Fibroblast of skin of left quadriceps (primary cell): ENCODE measurements at places on chromosomes 1 and 21.

DNA sequence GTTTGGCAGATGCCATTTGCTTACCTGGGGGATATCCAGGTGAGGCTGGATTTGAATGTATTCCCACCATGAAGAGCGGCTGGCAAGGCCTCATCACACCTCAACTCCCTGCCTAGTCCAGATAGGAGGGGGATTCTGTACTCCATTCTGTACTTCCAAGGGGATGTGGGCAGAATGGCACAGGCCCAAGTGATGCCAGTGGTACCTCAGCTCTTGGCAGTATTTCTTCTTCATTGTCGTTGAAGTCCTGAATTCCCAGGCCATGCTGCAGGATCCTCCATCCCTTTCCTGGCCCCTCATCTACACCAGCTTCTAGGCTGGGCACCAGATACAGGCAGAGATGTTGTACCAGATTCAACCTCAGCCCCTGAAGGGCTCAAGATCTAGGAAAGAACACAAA lies 47.9 kb downstream of the KLHDC7A start:
- no peak for DNase-seq

DNA sequence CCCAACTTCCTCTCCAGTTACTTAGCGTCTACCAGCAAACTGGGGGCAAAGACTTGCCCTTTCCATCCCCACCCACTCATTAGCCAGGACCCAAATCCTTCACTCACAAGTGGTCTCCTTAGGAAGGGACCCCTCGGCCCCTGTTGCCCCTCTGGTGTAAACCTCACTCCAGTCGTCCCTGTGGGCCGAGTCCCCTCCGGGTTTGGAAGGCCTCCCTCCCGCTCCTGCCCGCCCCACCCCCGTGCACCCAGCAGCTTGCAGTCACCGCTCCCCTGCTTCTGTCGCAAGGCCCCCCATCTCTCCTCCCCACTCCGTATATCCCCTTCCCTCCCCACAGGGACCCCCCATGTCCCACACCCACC lies 1.2 kb downstream of the EFHD2 start:
- no peak for DNase-seq

GRCh38 chr1:154720328-154721297 lies 112.6 kb upstream of the ADAR start:
- DNase-seq: no peak

- DNase-seq: no peak
Observed at GRCh38 chr1:236773919-236774318, 21.2 kb upstream of the MTR start.

GRCh38 chr1:59926381-59927123 lies at the start of gene CYP2J2:
TSS of gene CYP2J2 (minus strand) at chr1:59926773. CDS start at chr1:59926746, 27 bp downstream.
- no peak for DNase-seq

- no peak for DNase-seq
Observed at GRCh38 chr21:31932470-31932764, 59.6 kb downstream of the HUNK start.

- no peak for DNase-seq
Observed at GRCh38 chr1:206534552-206534951, 27.2 kb downstream of the RASSF5 start.

DNA sequence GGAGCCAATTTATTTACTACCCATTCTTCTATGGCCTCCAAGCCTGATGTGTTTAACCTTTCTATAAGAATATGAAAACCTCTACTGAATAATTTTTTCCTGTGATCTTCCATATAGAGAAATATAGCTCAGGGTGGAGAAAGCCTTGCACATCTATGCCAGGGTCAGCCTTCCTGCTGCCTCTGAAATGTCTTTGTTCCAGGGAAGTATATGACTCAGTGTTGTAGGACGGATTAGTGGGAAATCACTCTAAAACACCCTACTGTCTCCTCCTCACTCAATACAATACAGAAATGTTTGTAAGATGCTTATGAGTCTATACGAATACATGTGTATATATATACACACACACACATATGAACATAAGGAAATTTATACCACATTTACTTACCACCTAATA lies 1044.9 kb downstream of the BRINP3 start:
- no peak for DNase-seq

- DNase-seq: no peak
Observed at GRCh38 chr1:110878993-110879392, 6.0 kb downstream of the CD53 start.

DNA sequence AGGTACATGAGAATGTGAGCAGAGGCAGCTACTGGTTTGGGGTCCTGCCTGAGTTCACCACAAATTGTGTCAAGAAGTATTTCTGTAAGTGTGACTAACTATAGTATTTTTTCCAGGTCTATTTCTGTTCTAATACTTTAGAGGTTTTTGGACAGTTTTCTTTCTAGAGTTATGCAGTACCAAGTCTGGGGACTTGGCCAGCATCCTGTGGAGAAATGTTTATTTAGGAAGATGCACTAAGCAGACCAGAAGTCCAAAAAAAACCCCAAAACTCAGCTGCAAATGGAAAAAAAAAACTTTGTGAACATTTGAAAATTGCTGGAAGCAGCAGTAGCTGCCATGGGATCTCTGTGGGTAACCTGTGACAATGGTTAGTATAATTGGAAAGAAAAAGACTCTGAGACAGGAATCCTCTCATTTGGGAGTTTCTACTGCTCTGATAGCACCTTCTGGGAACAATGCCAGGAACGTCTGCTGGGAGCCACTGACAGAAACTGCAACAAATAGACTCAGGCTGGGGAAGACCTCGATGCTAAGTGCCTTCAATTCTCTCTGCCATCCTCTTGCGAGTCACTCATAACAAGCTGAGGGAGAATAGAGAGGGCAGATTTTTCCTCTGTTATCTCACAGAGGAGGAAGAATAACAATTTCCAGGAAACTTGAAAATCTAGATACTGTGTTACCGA lies 37.6 kb downstream of the OR10R2 start:
- DNase-seq: no peak

DNA sequence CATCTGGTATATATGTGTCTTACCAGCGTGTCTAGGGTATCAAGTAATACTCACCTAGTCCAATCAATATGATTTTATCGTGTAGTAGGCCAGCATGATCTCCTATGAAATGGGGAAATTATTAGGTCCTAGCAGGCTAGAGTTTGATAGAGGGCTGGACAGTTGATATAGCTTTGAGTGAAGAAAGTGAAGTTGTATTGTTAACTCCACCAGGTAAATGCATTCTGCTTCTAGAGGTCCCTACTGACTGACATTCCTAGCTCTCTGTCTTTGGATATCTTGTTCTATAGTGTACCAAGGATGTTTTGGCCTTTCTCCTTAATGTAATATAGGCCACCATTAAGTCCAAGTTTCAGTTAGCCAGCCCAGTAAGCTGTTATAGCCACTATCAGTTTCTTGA lies 97.4 kb downstream of the EBNA1BP2 start:
- no peak for DNase-seq

DNA sequence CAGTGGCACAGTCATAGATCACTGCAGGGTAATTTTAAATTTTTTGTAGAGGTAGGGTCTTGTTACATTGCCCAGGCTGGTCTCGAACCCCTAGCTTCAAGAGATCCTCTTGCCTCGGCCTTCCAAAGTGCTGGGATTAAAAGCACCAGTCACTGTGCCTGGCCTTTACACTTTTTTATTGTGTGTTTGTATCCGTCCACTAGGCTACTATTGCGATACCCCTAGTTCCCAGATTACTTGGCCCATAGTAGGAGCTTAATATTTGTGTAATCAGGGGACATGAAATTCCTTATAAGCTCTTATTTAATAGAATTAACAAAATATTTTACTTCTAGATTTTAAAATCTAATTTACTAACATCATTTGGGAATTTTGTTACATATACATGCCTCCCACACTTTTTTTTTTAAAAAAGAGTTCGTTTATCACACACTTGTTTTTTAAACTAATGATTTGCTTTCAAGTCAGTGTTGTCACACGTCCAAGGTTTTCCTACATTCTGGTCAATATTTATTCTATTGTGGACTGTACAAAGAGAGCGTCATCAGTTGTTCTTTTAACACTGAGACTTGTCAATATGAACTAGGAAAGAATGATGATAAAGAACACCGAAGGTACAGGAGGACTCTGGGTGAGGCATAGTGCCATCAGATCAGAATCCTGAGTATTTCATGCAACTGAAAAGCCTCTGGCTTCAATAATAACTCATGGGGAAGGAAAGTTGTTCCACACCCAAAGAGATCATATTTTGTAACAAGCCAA lies 63.7 kb downstream of the LEPR start:
- no peak for DNase-seq

- no peak for DNase-seq
Observed at GRCh38 chr1:227741166-227741870, 6.1 kb downstream of the SNAP47 start.

DNA sequence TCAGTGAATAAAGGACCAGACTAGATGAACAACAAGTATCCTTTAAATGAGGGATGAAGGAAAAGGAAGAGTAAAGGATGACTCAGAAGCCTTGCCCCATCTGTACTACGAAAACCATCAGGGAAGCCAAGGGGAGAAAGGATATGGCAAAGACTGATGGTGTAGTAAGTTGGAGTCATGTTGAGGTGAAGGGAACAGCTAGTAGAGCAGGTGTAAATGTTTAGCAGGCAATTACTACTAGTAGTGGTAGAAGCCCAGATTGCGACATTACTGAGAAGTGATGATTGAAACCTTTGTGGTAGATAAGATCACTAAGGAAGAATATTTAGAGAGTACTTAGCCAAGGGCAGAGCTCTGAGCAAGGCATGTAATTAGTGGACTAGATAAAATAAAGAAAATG lies 84.0 kb downstream of the PHTF1 start:
- DNase-seq: no peak

DNA sequence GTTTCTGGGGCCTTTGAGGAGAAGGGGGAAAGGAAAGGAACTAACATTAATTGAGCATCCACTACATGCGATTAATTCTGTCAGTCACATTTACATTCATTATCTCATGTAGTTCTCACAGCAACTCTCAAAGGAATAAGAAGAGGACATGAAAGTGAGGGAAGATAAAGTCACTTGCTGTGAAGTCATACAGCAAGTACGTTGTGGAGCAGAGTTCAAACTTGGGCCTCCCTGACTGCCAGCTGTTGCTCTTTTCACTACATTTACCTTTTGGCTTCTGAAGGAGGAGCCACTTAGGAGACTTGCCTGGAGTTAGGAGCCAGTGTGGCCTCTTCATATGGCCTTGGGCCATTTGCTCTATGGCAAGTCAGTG lies 6.2 kb downstream of the ZNF691 start:
- DNase-seq: no peak

DNA sequence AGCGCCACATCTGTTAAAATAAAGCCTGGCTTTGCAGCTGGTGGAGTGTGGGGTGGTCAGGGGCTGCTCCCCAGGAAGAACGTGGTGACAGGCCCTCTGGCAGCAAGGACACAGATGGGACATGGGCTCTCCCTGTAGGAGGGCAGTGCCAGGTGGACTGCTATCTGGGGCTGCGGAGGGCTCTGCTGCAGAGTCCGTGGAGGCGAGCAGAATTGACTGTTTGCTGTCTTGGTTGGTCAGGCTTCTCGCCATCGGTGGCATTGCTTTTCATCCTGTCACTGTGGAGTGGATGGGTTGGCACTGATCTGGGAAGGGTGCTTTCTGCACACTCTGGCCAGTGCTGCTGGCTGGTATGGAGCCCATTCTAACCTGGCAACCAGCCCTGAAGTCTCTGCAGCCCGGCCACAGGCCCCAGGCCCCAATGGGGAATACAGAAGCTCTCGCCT lies 103.0 kb downstream of the LAMC2 start:
- DNase-seq: no peak
